CD14-positive monocyte (primary cell): ENCODE measurements at places on chromosomes 7 and 10.
A peak's percentile ranks its signal among the peaks of the same experiment; 100 is the strongest.

DNA sequence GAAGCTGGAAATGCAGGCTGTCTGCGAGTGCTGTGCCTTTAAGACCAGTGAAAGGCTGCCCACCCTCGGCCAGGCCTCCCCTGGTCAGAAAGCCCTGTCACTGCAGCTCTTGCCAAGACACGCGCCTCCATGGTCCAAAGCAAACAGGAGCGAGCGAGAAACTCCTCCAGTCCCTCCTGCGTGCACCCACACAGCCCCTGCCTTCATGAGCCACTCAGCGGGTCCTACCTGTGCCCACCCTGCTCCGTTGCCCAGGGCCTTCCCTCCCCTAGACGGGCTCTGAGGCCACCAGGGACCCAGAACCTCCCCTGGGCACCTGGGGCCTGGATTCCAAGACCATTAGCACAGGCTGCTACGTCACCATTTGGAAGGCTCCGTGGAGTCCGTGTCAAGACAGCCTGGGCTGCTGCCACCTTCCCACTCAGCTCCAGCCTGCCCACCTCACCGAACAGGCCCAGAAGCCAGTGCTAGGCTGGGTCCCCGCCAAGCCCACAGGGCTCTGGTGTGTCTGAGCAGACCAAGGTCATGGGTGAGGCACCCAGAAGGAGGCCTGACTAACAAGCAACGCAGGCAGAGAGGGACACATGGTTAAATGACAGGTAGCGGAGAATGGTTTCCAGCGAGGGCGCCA lies 144.5 kb downstream of the NEURL1 start:
- DNase-seq: no peak

DNA sequence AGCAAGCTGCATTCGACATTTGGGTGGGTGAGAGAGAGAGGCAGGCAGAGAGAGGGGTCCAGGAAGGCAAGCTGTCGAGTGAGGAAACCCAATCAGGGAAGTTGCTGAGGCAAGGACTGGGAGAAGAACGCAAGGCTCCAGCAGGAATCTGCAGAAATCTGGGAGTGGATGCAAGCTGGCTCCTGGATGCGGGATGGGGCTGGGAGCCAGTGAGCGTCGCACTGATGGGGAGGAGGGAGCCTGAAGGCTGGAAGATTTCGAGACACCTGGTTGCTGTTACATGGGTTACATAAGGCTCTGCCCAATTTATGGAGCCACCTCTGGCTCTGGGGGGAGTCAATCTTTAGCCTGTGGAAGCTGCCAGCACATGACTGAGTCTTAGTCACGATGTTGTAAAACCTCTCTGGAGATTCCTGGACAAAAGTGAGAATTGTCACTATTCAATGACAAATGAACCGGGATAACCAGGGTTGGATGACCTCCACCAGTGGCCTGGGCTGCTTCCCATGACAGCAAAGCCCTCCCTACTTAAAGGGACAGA lies 51.1 kb upstream of the ADRB1 start:
- DNase-seq: no peak

DNA sequence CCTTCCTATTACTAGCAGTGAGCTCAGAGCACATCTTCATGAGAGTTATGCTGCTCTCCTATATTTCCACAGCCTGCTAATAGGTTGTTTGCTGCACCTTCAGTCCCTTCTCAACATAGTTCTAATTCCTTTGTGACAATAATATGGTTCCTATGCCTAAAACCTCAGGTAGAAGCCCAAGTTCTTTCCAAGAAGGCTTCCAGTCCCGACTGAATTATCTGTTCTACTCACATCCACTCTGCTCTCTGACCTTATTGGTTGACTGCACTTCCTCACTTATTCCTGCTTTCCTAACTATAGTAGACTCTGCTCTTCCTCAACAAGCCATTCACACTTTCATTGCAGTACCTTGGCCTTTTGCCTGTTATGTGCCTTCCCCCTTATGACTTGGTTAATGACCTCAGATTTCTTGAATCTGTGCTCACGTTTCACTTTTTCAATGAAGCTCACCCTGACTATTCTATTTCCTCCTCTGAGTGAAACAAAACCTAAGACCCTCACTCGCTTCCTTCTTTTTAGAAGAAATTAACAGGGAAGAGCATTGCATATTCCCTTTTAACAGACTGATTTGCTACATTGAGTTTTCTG lies 132.7 kb downstream of the MDFIC start:
- no peak for DNase-seq

DNA sequence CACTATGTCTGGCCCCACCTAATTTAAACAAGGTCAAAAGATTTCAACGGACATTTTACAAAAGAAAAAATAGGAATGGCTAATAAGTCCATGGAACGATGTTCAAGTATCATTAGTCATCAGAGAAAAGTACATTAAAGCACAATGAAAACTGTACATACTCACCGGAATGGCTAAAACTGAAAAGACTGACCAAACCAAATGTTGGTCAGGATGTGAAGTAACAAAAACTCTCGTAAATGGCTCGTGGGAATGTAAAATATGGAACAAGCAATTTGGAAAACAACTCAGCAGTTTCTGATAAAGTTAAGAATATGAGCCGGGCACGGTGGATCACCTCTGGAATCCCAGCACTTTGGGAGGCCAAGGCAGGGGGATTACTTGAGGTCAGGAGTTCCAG lies 65.7 kb upstream of the PARD3 start:
- DNase-seq: no peak

DNA sequence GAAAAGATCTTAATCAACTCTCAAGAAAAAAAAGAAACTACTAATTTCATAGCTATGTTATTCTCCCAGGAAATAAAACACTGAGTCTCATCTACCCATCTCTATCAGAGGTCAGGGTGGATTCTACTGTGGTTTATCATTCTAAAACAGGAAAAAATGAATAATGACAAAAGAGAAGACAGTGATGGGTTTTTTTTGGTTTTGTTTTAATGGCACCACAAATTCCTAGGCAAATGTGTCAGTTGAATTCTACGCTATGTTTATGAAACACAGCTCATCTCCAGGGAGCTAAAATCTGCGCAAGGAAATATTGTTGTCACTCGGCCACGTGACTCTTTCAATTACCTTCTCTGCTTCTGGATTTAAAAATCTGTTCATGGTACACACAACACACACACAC lies 393.4 kb upstream of the SORCS1 start:
- no peak for DNase-seq

GRCh38 chr7:74282748-74283459 lies 6.3 kb upstream of the CLIP2 start:
- no peak for DNase-seq

DNA sequence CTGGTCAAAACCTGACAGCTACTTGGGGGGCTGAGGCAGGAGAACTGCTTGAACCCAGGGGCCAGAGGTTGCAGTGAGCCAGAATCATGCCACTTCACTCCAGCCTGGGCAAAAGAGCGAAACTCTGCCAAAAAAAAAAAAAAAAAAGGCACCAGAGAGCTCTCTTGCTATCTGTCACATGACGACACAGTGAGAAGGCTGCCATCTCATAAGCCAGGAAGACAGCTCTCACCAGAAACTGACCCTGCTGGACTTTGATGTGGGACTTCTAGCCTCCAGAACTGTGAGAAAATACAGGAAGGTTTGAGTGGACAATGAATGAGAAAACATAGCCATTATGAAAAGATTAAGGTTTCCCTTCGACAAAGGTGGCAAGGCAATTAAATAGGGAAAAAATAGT lies 51.1 kb upstream of the KCNIP2 start:
- DNase-seq: no peak

DNA sequence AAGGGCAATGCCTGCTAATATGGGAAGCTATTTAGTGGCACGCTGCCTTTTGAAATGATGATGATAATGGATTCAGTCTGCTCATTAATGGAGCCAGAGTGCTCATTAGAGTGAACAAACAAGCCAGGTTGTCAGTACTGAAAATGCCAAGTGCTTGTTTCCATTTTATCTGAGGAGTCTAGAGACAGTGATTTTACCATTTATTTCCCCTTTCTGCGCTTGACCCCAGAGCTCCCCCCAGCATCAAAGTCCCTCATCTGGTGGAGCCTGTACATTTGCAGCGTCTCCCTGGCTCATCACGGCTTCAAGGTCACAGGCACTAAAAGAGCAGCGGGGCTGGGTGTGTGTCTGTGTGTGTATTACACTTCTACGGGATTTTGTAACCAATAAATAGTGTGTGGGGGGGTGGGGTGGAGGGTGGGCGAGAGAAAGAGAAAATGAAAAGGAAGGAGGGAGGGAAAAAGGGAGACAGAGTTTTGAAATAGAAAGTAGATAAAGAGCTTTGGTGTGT lies 553.8 kb downstream of the TFEC start:
- DNase-seq: no peak

- DNase-seq: no peak
These were observed 25.9 kb downstream of the GPRIN2 start for GRCh38 chr10:46530249-46531186.

DNA sequence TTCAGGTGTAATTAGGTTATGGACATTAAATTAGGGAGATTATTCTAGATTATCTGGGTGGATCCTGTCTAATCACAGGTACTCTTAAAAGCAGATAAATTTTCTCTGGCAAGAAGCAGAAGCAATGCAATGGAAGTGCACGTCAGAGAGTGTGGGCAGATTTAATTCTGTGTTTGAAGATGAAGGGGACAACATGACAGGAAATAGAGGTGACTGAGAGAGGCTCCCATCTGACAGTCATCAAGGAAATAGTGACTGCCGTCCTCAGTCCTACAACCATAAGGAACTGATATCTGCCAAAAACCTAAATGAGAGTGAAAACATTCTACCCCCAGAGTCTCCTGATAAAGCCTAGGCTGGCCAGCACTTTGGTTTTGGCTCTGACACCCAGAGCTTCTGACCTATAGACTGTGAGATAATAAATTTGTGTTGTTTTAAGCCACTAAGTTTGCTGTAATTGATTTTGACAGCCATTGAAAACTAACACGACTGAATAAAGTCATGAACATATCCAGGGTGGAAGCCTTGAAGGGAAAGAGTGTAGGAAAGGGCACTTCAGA lies 30.5 kb upstream of the DDX50 start:
- no peak for DNase-seq

DNA sequence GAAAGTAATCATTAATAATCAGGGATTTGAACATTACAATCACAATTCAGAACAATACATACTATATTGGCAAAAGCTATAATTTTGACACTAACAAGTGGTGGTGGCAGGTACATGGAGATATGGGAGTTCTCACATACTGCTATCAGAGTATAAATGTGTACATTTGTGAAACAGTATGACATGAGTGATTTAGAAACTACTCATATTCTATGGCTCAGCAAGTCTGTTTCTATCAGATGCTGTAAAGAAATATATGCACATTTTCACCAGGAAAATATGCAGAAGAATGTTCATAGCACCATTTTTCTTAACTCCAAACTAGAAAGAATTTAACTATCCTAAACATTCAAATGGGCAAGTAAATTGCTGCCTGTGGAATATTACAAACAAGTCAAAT lies 620.0 kb downstream of the SH2D4B start:
- no peak for DNase-seq

- DNase-seq: no peak
These were observed 135.7 kb downstream of the AVL9 start for GRCh38 chr7:32631021-32631420.

GRCh38 chr7:30596014-30596641 lies 1.4 kb downstream of the GARS1 start:
- peak; percentile 13 for DNase-seq

GRCh38 chr7:102415685-102416225 lies 17.6 kb upstream of the ORAI2 start:
- no peak for DNase-seq

- no peak for DNase-seq
These were observed 88.0 kb downstream of the SNX10 start for GRCh38 chr7:26379711-26380110.

- no peak for DNase-seq
These were observed 59.4 kb downstream of the CDK14 start for GRCh38 chr7:90655566-90655965.

DNA sequence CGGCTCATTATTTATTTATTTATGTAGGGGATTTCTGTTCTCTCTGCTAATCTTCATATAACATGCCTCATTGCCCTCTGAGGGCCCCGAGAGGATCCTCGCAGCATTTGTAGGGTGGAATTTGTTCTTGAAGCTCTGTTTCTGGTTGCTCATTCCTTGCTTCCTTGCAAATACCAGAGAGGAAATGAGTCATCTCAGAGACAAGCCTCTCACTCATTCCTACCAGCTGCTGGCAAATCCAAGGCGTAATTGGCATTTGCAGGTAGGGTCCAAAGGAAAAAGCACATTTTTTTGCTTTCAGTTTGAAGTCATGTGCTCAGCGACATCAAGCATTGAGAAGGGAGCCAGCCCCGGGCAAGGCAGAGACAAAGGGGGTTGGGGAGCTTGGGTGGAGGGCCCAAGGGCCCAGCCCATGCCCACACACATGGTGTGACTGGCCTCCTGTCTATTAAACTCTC lies 501.6 kb downstream of the GALNT17 start:
- DNase-seq: no peak

GRCh38 chr10:91700273-91700672 lies 67.4 kb upstream of the PPP1R3C start:
- DNase-seq: no peak

- no peak for DNase-seq
These were observed 295.0 kb upstream of the IGFBP3 start for GRCh38 chr7:46215987-46216567.

- peak; percentile 93 for DNase-seq
These were observed 102.7 kb downstream of the MACC1 start for GRCh38 chr7:20114468-20114867.

- no peak for DNase-seq
These were observed 37.0 kb downstream of the FAM171A1 start for GRCh38 chr10:15333909-15334649.

- no peak for DNase-seq
These were observed 79.6 kb downstream of the SH3PXD2A start for GRCh38 chr10:103775776-103776175.

- DNase-seq: no peak
These were observed 124.8 kb downstream of the TSPAN12 start for GRCh38 chr7:120733143-120733542.

GRCh38 chr10:8485032-8485431 lies 430.5 kb downstream of the GATA3 start:
- DNase-seq: no peak

DNA sequence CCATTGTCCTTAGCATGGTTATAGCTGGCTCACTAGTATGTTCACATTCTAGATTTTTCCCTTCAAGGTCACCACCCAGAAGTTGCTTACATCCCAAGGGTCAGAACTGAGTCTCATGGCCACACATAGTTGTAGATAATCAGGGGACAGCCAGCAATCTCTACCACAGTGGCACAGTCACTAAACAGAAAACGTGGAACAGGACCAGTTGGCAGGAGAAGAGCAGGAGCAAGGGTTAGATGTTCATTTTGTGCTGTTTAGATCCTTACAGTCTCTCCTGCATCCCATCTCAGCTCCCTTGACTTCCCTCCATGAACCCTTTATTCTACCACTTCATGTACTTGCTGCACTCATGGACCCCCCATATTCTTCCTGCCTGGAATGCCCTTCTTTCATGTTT lies 73.9 kb downstream of the LRMDA start:
- no peak for DNase-seq

- DNase-seq: no peak
These were observed 153.7 kb downstream of the CDK14 start for GRCh38 chr7:90749774-90750173.

- no peak for DNase-seq
These were observed 55.6 kb downstream of the WIPF3 start for GRCh38 chr7:29861884-29862283.
